ENCODE measurements at places on chromosomes 12 and 14.

DNA sequence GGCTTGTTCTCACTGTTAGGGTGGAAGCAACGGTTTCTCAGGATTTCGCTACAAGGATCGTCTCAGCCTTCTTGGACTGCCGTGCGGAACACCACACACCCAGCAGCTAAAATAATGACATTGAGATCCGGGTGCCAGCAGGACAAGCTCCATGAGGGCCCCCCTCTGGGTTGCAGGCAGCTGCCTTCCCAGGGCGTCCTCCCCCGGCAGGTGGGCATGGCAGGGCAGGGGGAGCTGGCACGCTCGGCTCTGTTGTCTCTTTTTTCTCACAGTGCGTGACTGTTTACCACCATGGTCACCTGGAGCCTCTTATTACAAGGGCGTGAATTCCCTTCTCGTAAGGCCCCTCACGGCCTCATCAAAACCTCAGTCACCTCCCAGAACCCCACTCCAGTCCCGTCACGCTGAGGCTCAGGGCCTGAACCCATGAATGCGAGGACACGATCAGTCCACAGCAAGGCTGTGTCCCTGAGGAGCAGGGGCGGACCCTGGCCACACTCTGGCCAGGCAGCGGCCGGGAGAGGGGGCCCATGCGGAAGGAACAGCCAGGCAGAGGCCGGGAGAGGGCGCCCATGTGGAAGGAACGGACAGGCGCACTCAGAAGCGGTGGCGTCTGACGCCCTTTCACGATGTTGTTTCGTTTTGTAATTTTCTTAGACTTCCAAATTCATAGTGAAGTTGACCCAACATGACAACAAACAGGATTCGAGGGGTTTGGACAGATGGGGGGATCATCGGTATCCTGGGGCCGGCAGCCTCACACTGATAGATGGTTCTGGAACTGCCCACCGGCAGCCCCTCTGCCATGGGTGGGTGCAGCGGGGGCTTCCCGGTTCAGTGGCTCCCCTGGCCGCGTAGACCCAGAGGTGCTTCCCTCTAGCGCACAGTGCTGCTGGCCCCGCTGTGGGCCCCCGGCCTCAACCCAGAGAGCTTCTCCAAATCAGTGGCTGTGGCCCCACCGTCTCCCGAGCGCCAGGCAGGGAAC is 10.0 kb downstream of the LRCOL1 start:
- no peak for DNase-seq

GRCh38 chr12:104733717-104734175 is 224.3 kb downstream of the SLC41A2 start:
- DNase-seq: no peak

- DNase-seq: no peak
Observed at GRCh38 chr14:69106451-69106850, 46.5 kb downstream of the DCAF5 start.

GRCh38 chr12:95623554-95624170 is 72.4 kb upstream of the USP44 start:
- DNase-seq: no peak

DNA sequence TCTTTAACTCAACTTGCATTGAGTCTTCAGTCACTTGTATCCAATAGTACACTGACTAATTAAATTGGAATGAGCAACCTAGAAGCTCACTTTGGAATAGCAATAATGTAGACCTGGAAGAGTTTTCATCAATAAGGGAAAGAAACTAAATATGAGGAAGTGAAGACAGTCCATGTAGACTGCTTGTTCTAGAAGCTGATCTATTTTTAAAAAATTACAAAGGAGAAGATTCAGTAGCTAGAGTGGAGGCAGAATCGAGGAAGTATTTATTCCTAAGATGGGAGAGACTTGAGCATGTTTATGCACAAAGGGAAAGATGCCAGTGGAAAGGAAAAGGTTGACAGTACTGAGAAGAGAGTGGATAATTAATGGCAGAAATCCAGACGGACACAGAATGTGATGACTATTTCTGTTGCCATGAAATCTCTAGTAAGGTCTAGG is 156.3 kb upstream of the PDE3A start:
- no peak for DNase-seq

DNA sequence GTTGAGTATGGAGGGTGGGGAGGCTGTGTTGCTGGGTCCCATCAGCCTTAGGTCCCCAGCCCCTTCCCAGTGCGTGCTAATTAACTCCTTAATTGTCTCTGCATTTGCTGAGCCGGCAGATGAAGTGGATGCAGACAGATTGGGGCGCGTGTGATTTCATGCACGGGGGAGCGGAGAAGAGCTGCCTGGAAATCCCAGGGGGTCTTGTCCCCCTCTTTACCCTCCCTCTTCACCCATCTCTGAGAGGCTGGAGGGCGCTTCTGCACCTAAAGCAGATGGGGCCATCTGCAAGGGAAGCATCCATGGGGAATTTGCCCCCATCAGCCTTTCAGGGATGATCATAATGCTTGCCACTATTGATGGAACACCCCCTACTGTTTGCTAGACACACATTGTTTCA is 4.4 kb upstream of the ASIC1 start:
- DNase-seq: no peak
